Upper lobe of left lung (tissue), 6 donors: ENCODE measurements at places on chromosomes 6 and 20. TPM values are rescaled to one million over a fixed set of nuclear protein-coding genes. Genes with fewer than 3 reads are reported as not detected.
A peak's percentile ranks its signal among the peaks of the same experiment; 100 is the strongest.

The WFDC12 gene
- 5.0 TPM for total RNA-seq

The EBF4 gene
- total RNA-seq, result 23.7 TPM

The FERMT1 gene
- total RNA-seq, result 0.44 TPM

- no peak for DNase-seq
These were observed 49.8 kb downstream of the FRK start for GRCh38 chr6:116010790-116011401.

DNA sequence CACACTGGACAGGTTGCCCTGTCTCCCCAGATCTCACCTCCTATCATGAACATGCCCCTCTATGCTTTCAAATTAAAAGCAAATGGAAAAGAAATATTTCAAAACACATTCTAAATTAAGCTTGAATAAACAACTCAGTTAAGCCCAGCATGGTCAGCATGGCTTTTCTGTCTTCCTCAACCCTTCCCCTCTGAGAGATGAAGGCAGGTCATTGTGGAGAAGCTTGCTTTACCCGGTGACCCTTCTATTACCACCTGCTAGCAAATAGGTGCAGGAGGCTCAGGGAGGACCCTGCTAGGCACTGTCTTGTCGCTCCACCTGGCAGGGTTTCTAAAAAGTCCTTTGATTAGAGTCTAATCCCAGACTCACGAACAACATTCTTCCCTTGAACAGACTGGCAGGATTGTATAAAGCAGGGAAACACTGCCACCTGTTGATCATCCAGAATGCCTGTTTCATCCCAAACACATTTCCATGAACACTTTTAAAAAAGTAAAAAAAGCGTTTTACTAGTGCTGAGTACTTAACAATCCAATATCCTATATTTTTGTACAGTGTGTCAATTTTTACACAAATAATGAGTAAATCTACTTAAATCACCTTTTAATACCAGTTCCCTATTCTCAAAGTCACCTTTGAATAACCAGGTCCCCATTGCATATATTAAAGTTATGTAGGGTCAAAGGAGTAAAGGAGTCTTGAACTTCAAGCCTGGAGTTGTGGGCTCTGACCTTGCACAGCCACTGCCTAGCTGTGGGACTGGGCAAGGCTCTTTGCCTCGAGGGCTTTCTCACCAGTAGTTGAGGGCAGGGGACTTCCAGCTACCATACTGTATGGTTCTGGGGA lies 75.5 kb downstream of the GPR6 start:
- no peak for DNase-seq

- peak; percentile 73 for DNase-seq
These were observed 87.7 kb downstream of the SGK1 start for GRCh38 chr6:134230087-134230700.

- DNase-seq, result no peak
These were observed 745.1 kb upstream of the MARCKS start for GRCh38 chr6:113112086-113112485.

DNA sequence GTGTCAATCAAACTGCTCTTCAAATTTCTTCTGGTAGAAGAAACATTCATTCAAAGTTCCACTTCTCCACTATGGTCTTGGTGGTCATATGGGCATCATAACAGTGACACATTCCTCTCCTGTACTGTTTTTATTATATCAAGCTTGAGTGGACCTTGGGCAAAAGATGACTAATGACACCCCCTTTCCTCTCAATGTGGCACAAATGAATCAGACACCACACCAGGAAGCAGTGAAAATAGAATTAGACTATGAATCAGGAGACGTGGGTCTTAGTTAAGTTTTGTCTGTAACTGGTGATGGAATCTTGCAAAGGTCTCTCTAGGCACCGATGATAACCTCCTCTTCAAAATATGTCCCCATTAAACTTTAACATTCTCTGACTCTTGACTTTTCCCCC lies 9.0 kb upstream of the NRSN1 start:
- DNase-seq, result no peak

- no peak for DNase-seq
These were observed 54.1 kb upstream of the FYN start for GRCh38 chr6:111927321-111927720.

DNA sequence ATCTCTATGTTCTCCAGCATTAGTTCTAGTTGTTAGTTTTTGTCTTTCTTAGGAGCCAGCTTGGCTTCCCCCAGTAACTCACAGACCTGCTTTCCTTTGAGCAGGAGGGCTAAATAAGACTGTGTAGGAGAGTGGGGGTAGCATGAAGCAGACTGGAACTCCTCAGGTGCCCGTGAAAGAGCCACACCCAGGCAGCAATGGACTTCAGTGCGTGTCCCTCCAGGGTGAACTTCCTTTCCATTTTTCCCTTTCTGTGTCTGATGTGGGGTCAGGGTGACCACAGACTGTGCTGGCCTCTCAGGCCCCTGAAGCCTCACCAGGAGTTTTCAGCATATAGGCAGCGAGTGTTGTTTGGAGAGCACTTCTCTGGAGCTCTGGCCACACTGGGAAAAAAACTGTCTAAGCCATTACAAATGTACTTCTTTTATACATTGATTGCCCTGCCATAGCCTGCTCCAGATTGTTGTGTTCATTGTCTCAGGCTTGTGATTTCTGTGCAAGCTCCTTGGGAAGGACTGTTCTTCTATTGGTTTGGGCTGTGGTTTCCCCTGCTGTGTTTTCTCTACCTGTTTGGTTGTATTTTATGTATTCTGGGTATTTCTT lies 55.7 kb downstream of the SH3BGRL2 start:
- no peak for DNase-seq

DNA sequence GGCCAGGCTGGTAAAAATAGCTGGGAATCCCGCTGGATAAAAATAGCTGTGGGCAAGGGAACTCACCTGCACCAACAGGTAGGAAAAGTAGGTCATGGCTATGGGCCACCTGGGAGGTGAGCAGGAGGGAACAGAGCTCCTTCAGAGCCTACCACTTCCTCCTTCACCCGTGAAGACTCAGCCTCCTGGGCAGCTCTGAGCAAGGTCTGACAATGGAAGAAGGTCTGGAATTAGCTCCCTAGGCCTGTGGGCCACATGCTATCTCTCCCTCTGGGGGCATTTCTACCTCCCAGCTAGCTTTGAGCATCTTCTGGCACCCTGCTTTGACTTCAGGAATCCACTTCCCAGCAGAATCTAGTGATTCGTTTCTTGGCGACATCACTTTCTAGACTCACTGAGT lies 153.9 kb downstream of the MRPL14 start:
- no peak for DNase-seq
